ENCODE measurements at places on chromosomes 7 and 10.

DNA sequence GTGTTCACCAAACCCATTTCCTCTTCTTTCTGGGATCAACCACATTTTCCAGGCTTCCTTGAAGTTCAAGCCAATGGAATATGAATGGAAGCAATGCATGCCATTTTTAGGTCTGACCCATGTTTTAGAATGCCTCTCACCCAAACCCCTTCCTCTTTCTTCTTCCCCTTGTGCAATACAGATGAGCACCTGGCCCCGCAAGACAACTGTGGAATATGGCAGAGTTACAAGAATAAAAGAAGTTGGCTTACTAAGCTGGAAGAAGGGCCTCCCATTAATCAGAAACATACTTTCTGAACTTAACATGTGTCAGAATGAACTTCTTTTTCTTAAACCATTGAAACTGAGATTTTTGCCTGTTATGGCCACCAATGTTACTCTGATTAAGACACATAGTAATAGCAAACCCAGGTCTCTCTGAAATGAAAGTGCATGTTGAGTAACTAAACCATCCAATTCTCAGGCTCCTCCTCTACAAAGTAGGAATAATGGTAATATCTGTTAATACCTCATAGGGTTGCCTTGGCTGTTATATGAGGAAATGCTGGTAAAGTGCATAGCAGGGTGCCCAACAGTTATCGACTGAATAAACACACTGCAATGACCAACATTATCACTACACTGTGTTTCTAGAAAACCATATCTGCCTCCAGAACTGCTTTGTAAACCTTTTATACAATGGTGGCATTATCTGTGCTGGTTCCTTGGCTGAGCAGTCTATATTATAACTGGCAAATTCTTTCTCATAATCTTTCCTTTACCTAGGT is 382.2 kb upstream of the NRP1 start:
- no peak for DNase-seq

DNA sequence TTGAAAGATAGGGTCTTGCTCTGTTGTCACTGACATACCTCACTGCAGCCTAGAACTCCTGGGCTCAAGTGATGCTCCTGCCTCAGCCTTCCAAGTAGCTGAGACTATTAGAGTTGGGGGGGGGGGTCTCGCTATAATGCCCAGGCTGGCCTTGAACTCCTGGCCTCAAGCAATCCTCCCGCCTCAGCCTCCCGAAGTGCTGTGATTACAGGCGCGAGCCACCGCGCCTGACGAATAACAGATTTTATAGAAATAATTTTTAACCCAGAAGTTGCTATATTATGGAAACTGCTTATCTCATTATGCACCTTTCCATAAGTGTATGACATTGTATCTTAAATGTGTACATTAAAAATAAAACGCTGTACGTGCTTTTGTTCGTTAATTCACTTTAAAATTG is 846 bp downstream of the ANKRD26 start:
- DNase-seq: no peak

DNA sequence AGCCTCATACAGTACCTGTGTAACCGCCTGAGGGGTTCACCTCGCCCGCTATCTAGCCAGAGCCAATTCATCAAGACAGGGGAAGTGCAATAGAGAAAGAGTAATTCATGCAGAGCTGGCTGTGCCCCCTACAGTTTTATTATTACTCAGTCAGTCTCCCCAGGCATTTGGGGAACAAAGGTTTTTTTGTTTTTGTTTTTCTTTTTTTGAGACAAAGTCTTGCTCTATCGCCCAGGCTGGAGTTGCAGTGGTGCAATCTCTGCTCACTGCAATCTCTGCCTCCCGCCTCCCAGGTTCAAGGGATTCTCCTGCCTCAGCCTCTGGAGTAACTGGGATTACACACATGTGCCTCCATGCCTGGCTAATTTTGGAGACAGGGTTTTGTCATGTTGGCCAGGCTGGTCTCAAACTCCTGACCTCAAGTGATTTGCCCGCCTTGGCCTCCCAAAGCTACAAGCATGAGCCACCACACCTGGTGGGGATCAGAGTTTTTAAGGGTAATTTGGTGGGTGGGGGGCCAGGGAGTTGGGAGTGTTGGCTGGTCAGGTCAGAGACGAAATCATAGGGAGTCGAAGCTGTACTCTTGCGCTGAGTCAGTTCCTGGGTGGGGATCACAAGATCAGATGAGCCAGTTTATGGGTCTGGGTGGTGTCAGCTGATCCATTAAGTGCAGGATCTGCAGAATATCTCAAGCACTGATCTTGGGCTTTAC is 116.5 kb downstream of the MARCHF5 start:
- DNase-seq: no peak

DNA sequence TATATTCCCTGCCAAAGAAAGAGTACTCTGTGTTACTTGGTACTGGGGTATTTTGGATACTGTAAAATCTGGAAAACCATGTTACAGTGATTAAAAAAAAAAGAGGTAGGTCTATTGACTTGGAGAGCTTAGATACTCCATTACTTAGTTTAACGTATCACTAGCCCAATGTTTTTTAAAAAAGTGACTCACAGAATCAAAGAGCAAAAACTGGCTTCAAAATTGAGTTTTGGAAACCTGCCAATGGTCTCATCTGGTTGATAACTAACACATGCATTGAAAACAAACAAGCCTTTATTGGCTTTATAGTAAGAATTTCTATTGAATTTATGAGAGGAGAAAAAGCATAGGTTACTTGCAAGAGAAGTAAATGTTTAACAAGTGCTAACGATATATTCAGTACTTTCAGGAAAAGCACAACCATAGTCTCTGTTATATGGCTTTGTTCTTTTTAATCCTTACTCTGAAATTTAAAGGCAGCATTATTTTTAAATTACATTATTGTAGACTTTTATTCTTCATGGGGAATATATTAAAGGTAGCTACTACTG is 563.3 kb upstream of the SORCS1 start:
- no peak for DNase-seq
